MM.1S (cell line): ENCODE measurements at places on chromosomes 7 and 10.
A peak's percentile ranks its signal among the peaks of the same experiment; 100 is the strongest.

DNA sequence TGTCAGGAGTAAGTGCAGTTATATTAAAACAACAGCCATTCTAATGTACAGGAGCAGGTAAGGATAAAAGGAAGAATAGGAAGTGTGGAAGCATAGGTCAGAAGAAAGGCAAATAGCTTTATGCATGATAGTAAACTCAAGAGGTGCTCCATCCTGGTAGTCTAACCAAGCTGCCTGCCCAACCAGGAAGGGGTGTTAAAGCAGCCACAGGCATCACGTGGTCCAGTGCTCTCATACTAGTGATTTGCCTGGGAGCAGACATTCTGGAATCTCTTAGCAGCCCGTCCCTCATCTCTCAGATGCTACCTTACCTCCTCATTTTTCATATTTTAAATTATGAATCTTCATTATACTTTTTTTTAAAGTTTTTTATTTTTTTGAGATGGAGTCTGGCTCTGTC is 18.5 kb downstream of the ABRAXAS2 start:
- no peak for DNase-seq

DNA sequence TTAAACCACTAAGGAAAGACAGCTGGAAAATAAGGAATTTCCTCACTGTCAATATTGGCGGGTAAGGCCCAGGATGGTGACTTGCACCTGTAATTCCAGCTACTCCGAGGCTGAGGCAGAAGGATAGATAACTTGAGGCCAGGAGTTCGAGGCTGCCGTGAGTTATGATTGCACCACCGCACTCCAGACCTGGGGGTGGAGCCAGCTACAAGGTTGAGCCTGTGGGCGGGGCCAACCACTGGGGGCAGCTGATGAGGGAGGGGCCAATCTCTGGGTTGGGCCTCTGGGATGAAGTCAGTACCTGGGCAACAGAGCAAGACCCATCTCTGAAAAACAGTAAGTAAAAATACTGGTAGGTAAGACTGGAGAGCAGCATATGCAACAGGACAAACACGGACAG is 80.1 kb upstream of the ADO start:
- DNase-seq = no peak

DNA sequence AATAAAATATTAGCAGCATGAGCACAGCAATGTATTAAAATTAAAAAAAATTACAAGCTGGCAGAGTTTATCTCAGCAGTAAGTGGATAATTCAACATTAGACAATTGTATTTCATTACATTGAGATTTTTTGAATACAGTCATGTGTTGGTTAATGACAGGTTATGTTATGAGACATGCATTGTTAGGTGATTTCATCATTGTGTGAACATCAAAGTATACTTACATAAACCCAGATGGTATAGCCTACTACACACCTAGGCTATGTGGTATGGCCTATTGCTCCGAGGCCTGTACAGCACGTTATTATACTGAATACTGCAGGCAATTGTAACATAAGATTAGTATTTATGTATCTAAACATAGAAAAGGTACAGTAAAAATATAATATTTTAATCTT is 29.7 kb downstream of the CCDC6 start:
- DNase-seq = no peak

- no peak for DNase-seq
These were observed 130.5 kb downstream of the PCLO start for GRCh38 chr7:83032195-83032594.

DNA sequence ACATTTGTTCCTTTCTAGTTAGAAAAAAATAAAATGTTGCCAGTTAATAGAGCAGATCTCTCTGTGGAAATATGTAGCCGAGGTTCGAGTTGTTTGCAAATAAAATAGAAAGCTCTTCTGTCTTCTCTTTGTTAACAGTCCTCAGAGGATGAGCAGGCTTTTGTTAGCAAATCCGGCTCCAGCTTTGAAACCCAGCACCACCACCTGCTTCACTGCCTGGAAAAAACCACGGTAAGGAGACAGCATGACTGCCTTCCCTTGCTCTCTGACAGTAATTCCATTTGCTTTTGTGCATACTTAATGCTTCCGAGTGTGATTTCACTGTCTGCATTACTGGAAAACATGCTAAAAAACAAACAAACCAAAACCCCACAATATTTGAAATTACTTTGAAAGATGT is 115.6 kb downstream of the TSPAN12 start:
- no peak for DNase-seq

- DNase-seq = peak; percentile 29
These were observed 36.5 kb upstream of the AP5Z1 start for GRCh38 chr7:4738711-4739527.

DNA sequence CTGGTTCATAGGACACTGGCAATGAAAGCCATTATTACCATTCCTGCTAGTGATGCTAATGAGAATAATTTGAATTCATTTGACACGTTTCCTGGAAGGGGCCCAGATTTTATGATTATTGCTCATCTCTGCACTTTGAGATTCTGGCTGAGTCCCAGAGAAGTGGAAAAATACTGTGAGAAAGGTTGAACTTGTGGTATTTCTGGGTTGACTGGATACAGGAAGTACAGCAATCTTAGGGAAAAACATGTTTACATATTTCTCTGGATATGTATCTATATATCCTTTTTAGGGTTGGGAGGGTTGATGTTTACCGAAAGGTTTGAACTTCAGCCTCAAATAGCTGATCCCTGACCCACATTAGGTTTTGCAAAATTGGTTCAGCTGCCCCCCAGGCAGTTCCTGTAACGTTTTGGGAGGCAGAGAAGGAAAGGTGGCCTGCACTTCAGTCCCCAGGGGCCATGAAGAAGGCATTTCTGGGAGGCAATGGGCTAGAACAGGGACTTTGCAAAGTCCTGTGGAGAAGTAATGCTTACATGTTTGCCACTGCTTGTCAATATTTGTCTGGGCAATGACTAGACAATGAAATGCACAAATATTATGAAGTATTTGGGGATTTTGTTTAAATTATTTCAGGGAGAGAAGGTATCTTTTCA is 253.7 kb upstream of the PITRM1 start:
- no peak for DNase-seq

DNA sequence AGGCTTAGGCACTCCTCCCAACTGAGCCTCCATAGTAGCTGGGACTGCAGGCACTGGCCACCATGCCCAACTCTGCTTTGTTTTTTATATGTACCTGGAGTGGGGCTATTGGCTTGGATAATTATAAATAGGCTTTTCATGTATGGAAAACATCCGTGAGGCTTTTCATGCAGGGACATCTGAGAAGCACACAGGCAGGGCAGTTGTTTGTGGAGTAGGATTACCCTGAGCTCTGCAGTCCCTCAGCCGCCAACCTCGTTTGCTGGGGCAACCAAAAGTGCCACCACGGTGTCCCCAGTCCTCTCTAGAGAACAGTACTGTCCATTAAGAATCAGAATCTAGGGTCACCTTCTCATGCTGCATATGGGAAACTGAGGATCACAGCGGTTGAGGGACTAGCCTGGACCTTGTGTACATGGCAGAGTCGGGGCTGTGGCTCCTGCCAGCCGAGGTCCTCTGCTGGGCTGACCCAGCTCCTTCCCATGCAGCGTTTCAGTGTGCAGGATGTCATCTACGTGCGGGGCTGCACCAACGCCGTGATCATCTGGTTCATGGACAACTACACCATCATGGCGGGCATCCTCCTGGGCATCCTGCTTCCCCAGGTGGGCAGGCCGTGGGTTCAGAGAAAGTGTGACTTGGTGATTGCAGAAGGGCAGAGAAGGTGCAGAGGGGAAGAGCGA is 54.5 kb downstream of the TSPAN15 start:
- no peak for DNase-seq

- DNase-seq = no peak
These were observed 371.7 kb upstream of the NRP1 start for GRCh38 chr10:33706191-33706590.

DNA sequence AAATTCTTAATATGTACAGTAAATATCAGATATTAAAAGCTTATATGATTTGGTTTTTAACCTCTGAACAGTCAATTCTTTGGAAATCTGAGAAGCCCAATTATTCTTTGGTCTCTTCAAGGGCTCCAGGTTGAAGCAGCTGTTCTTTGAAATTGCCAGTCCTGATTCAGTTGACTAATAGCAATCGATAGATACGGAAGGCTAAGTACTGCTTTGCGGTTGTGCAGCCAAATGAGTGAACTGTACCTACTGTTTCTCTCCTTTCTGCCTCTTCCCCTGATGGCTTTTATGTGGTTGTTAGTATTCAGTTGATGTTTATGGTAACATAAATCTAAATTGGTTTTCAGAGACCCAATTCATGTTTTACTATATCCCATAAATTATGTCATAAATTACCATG is 103.1 kb upstream of the RPA3 start:
- DNase-seq = no peak

DNA sequence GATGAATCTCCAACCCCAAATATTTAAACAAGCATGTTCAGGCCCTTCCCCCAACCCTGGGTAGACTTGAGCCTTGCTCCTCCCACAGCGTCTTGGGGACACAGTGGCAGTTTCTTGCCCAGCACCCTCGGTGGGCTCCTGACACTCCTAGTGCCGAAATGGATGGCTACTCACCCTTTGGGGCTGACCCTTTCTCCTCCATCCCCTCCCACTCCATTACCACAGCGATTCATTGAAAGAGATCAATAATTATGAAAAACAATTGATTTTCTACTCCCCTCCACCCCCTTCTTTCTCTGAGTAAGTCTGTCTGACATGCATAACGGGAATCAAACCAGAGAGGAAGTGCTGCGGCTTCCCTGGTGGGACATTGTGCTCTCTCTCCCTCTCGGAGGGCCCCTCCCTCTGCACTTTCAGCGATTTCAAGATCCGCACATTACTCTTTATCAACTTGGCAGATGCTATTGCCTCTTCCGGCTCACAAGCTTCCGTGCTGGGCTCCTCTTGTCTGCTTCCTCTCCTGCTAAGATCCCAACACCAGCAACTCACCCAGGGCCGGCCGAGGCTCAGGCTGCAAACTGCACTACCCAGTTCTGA is 79.0 kb upstream of the PLXNA4 start:
- no peak for DNase-seq
